Stimulated activated CD4-positive, alpha-beta T cell treated with anti-CD3 and anti-CD28 coated beads, TNF-alpha, amount 100 ng/mL, for 1 hour (primary cell): ENCODE measurements at places on chromosomes 6 and 20.

GRCh38 chr6:105453968-105454367 lies 51.1 kb upstream of the PREP start:
- DNase-seq, result no peak

DNA sequence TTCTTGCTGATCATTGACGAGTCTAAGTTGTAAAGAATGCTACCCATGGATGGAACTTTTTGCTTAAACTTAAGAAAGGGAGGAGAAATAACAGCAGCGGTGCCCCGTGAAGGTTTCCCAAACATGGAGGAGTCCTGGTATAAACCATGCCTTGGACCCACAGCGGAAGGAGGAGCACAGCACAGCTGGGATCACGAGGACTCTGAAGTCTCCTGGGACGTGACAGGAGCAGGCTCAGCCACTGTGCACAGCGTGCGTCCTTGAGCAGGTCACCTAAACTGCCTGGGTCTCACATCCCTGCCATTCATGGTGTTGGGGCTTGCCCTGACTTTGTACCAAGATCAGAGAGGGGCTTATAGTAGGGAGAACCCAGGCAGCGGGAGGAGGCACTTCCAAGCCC lies 56.1 kb upstream of the UNC93A start:
- no peak for DNase-seq

DNA sequence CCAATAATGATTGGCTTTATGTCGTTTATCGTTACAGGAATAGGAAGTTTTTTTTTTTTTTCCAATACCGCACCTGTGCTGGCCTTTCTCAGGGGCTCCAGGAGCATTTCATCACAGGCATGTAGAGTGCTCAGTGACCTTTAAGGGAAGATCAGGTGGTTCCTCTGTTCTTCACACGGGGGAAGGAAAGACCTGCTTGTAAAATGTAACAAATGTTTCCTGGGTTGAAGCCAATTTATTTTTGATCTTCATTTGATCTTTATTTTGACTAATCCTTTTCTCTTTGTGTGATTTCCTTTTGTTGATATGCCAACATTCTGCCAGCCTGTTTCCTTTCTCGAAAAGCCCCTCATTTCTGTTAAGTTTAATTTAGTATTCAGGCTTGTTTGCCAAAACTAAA lies 61.9 kb upstream of the HBS1L start:
- no peak for DNase-seq

GRCh38 chr6:130946076-130946475 lies 117.0 kb downstream of the EPB41L2 start:
- DNase-seq, result no peak

DNA sequence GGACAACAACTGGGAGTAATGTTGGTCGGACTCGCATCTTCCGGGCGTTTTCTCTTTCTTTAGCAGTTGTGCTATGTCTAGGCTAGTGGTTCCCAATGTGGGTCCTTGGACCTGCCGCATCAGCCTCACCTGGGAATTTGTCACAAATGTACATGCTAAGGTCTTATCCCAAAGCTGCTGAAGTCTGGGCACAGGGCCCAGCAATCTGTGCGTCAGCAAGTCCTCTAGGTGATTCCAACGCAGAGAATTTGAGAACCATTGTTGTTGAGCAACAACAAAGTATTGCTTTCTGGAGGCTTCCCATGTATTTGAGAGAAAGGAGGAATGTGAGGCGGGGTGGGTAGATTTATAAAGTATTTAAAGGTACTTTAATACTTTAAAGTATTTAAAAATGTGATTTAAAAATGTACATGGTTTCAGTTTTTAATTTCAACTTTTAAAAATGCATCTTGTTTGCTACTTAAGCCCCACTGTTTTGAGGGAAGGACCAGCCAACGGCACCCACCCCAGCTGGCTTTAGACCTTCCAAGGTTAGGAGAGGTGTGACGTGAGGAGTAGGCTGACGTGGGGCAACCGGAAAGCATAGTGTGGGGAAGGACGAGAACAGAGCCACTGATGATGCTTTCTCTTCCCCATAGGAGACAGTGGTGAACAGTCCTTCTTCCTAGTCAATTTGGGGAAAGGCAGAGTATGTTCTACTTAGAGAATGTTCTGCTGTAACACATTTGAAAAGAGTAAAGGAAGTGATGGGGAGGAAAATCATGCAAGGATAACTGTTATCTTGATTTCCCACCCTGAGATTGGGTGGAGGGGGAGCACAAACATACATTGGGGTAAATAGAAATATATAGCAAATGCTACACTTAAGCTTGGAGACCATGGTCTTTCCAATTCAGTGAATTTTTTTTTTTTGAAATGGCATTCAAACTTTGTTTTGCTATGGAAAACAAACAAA lies 4.3 kb downstream of the UST start:
- no peak for DNase-seq

GRCh38 chr6:120489941-120490340 lies 844.3 kb downstream of the TBC1D32 start:
- DNase-seq, result no peak

- DNase-seq, result no peak
These were observed 24.6 kb downstream of the PDE7B start for GRCh38 chr6:135876058-135876457.

DNA sequence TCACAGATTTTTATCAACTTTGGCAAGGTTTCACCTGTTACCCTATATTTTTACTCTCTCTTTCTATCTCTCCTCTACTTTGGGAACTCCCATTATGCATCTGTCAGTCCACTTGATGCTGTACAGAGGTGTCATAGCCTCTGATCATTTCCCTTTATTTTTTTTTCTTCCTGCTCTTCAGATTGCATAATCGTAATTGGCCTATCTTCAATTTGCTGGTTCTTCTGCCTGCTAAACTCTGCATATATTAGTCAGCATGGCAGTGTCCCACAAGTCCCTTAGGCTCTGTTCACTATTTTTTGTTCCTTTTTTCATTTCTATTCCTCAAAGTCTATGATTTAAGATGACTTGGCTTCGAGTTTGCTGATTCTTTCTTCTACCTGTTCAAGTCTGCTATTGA lies 44.7 kb upstream of the MICB start:
- no peak for DNase-seq

GRCh38 chr6:63807056-63807455 lies 171.5 kb downstream of the PHF3 start:
- DNase-seq, result no peak

DNA sequence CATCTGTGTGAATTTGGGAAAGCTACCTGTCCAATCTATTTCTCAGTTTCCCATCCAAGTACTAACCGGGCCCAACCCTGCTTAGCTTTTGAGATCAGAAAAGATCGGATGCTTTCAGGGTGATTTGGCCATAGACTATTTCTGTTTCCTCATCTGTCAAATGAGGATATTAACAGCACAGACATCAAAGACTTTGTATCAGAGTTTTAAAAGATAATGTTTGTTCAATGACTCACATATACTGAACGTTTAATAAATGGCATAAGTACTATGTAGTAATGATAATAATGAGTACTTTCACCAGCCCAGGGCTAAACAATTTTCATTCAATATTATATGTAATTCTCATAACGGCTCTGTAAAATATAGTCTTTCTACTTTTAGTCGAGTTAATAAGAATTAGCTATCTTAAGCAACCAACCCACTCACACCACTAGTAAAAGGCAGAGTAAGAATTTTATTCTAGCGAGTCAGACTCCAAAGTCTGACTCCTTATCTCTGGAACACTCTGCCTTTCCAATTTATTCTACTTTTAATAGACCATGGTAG lies 216.5 kb downstream of the ARHGAP18 start:
- DNase-seq, result no peak

DNA sequence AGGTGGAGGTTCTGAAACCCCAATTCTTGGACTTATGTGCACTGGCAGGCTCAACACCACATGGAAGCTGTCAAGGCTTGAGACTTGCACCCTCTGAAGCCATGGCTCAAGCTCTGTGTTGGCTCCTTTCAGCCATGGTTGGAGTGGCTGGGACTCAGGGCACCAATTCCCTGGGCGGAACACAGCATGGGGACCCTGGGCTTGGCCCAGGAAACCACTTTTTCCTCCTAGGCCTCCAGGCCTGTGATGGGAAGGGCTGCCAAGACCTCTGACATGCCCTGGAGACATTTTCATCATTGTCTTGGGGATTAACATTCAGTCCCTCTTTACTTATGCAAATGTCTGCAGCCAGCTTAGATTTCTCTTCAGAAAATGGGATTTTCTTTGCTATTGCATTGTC lies 26.2 kb upstream of the CLDN20 start:
- DNase-seq, result no peak

GRCh38 chr6:126753606-126754005 lies 364.9 kb upstream of the RSPO3 start:
- no peak for DNase-seq

DNA sequence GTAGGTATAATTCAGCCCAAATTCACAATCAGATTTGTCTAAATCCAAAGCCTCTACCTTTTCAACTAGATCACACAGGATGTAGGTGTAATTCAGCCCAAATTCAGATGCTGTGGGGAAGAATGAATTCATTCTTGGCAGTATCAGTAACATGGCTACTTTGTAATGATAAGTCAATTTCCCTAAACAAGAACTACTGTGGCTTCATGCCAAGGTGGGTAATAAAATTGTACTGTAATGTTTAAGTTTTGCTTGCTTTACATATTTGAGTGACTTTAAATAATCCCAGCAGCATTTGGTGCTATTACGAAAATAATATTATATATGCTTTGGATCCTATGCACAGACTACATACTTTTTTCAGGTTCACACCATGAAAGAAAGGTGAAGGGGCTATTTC lies 239.1 kb downstream of the HDGFL1 start:
- DNase-seq, result no peak

- DNase-seq, result no peak
These were observed 54.4 kb downstream of the PRR18 start for GRCh38 chr6:166253778-166254204.
